Pericardium fibroblast (primary cell): ENCODE measurements at places on chromosomes 11 and 22. TPM values are rescaled to one million over a fixed set of nuclear protein-coding genes. Genes with fewer than 3 reads are reported as not detected.

Gene CCDC81
- under 0.01 TPM in 1 of 2 replicates, not detected in the other for total RNA-seq

Gene DEAF1
- 33.8 and 39.2 TPM in 2 replicates for total RNA-seq

Gene RPS19BP1
- total RNA-seq = 98.8 and 105 TPM in 2 replicates

Gene AASDHPPT
- total RNA-seq = 39.0 and 52.3 TPM in 2 replicates

Gene MYOD1
- total RNA-seq = 0.51 TPM in 1 of 2 replicates, not detected in the other

Gene KRTAP5-8
- total RNA-seq = not detected in 2 replicates

Gene OR10V1
- total RNA-seq = not detected in 2 replicates

Gene CNIH2
- 0.70 TPM in 1 of 2 replicates, not detected in the other for total RNA-seq

Gene CDKN1C
- 123 and 309 TPM in 2 replicates for total RNA-seq

Gene MS4A15
- not detected in 2 replicates for total RNA-seq

Gene NAALADL1
- total RNA-seq = 17.2 and 38.7 TPM in 2 replicates

Gene TFIP11
- 15.2 and 16.1 TPM in 2 replicates for total RNA-seq

Gene MYRF
- total RNA-seq = 3.8 and 25.6 TPM in 2 replicates

Gene RAG2
- not detected in 2 replicates for total RNA-seq

Gene RAB30
- total RNA-seq = 7.6 and 8.9 TPM in 2 replicates
